Dermis lymphatic vessel endothelial cell (primary cell): ENCODE measurements at places on chromosomes 2 and 18. TPM values are rescaled to one million over a fixed set of nuclear protein-coding genes. Genes with fewer than 3 reads are reported as not detected.

Gene MROH2A
- total RNA-seq = not detected in 2 replicates

Gene PDK1
- total RNA-seq = 6.3 and 8.8 TPM in 2 replicates

Gene OBSL1
- 25.6 and 32.1 TPM in 2 replicates for total RNA-seq

Gene LINC00305
- not detected in 2 replicates for total RNA-seq

Gene DCTN1
- 126 and 136 TPM in 2 replicates for total RNA-seq

Gene TCF23
- total RNA-seq = not detected in 2 replicates

Gene C2orf78
- not detected in 2 replicates for total RNA-seq

Gene REG3A
- not detected in 2 replicates for total RNA-seq

Gene RFTN2
- 7.3 and 14.0 TPM in 2 replicates for total RNA-seq

Gene PUS10
- total RNA-seq = 6.3 and 12.1 TPM in 2 replicates

Gene SLC23A3
- total RNA-seq = 0.54 and 1.2 TPM in 2 replicates

Gene SH3BP4
- total RNA-seq = 17.4 and 23.6 TPM in 2 replicates

Gene RIT2
- not detected in 2 replicates for total RNA-seq

Gene TEKT4
- total RNA-seq = not detected in 2 replicates

Gene PLB1
- 0.33 and 0.43 TPM in 2 replicates for total RNA-seq

Gene ORC4
- 20.2 and 24.5 TPM in 2 replicates for total RNA-seq

Gene MC4R
- not detected in 2 replicates for total RNA-seq

Gene DTNA
- 0.26 and 0.76 TPM in 2 replicates for total RNA-seq

Gene MAL
- total RNA-seq = not detected in 2 replicates

Gene SCTR
- not detected in 2 replicates for total RNA-seq

Gene MBD1
- total RNA-seq = 41.7 and 43.2 TPM in 2 replicates

Gene RTP5
- total RNA-seq = not detected in 2 replicates

Gene SNRNP200
- total RNA-seq = 46.1 and 49.2 TPM in 2 replicates

Gene ATF2
- 40.9 and 48.5 TPM in 2 replicates for total RNA-seq

Gene HES6
- 0.77 and 1.7 TPM in 2 replicates for total RNA-seq

Gene PKDCC
- 4.4 and 6.3 TPM in 2 replicates for total RNA-seq

Gene FOXD4L1
- under 0.01 TPM in 1 of 2 replicates, not detected in the other for total RNA-seq

Gene FOSL2
- 15.6 and 38.5 TPM in 2 replicates for total RNA-seq

Gene MARCO
- not detected in 2 replicates for total RNA-seq

Gene ATP6V1B1
- total RNA-seq = not detected in 2 replicates

Gene TRPM8
- total RNA-seq = not detected in 2 replicates

Gene KCNK3
- under 0.01 TPM in 2 replicates for total RNA-seq

Gene GAD1
- 0.52 and 0.76 TPM in 2 replicates for total RNA-seq

Gene ST6GAL2
- total RNA-seq = under 0.01 and 0.09 TPM in 2 replicates

Gene SH2D6
- total RNA-seq = 0.11 TPM in 1 of 2 replicates, not detected in the other

Gene NEB
- 0.43 and 0.60 TPM in 2 replicates for total RNA-seq

Gene CNDP1
- total RNA-seq = not detected in 2 replicates

Gene CCDC138
- total RNA-seq = 4.3 and 5.9 TPM in 2 replicates

Gene SAG
- not detected in 2 replicates for total RNA-seq

Gene TUBB8B
- total RNA-seq = 0.11 TPM in 1 of 2 replicates, not detected in the other

Gene ZBTB7C
- total RNA-seq = not detected in 2 replicates

Gene CAVIN2
- 257 and 413 TPM in 2 replicates for total RNA-seq

Gene PXDN
- total RNA-seq = 174 and 187 TPM in 2 replicates

Gene LRRTM1
- total RNA-seq = not detected in 2 replicates

Gene TUBA4B
- total RNA-seq = not detected in 2 replicates

Gene LIMS4
- 45.6 and 52.5 TPM in 2 replicates for total RNA-seq

Gene RGPD3
- total RNA-seq = 0.11 and 0.17 TPM in 2 replicates

Gene SPATA3
- total RNA-seq = not detected in 2 replicates

Gene PID1
- 0.11 and 0.17 TPM in 2 replicates for total RNA-seq

Gene DLGAP1
- 0.09 and 0.11 TPM in 2 replicates for total RNA-seq

Gene KRTCAP3
- not detected in 2 replicates for total RNA-seq

Gene LTBP1
- 165 and 213 TPM in 2 replicates for total RNA-seq

Gene OSBPL6
- total RNA-seq = 1.1 and 4.1 TPM in 2 replicates

Gene IL1F10
- total RNA-seq = not detected in 2 replicates

Gene GPR17
- total RNA-seq = not detected in 2 replicates
